Bronchial epithelial cell (primary cell): ENCODE measurements at places on chromosomes 7 and 10.

- DNase-seq: no peak
These were observed 34.4 kb upstream of the OTUD1 start for GRCh38 chr10:23404461-23404980.

GRCh38 chr7:36153571-36154097 lies 580 bp downstream of the EEPD1 start:
- DNase-seq: no peak

DNA sequence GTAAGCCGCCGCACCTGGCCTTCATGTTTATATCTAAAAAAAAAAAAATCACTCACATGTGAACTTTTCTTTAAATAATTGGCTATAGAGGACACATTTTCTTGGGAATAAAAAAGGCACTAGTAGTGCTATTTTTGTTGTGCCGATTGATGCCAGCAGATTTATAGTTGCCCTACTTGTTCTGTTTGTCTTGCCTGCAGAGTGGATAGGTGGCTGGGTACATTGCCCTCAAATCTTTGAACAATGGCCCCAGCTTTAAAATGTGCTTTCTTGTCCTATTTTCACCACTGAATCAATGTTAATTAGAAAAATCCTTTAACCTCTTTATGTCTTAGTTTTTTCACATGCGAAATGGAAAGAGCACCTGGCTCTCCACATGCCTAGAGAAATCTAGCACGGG lies 30.1 kb upstream of the ZNRF2 start:
- no peak for DNase-seq

DNA sequence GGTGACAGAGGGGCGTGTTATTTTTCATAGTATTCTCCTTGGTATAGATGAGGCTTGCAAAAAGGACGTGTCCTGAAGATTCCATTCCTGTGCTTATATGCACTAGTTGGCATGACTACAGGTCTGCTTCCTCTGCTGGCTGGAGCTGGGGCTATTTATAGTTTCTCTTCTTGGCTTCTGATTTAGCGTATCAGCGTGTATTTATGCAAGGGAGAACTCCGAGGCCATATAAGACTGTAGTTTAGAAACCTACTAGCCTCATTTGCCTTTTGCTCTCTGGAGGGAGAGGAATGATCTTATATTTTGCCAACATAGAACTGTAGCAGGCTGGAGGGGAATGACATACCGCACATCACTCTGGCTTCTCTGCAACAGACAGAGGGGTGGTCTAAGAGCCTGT lies 39.7 kb downstream of the CACNB2 start:
- no peak for DNase-seq

GRCh38 chr10:96642973-96643372 lies 56.2 kb upstream of the TM9SF3 start:
- peak; percentile 11 for DNase-seq

- peak; percentile 54 for DNase-seq
These were observed 126.8 kb downstream of the TPK1 start for GRCh38 chr7:144709066-144709465.

DNA sequence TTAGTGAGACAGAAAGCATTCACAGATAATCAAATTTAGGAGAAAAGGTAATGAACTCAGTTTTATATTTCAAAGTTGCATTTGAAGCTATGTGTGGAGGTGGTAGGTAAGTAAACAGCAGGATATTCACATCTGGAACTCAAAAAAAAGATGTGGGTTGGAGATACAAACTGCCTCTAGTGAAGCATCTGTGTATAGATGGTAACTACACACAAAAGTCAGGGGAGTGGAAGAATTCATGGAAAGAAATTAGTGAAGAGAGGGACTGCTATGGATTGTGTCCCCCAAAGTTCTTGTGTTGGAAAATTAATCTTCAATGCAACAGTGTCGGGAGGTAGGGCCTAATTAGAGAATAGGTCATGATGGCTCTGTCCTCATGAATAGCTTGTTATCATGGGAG lies 18.3 kb upstream of the WAC start:
- DNase-seq: no peak
